ENCODE measurements at places on chromosomes 2 and 18.

- no peak for DNase-seq
Measured at GRCh38 chr18:67035026-67035425, 431.1 kb upstream of the CDH19 start.

GRCh38 chr18:70892381-70892780, 603.5 kb downstream of the SOCS6 start:
- DNase-seq, result no peak

GRCh38 chr2:36539631-36540030, 58.3 kb downstream of the FEZ2 start:
- DNase-seq, result no peak

DNA sequence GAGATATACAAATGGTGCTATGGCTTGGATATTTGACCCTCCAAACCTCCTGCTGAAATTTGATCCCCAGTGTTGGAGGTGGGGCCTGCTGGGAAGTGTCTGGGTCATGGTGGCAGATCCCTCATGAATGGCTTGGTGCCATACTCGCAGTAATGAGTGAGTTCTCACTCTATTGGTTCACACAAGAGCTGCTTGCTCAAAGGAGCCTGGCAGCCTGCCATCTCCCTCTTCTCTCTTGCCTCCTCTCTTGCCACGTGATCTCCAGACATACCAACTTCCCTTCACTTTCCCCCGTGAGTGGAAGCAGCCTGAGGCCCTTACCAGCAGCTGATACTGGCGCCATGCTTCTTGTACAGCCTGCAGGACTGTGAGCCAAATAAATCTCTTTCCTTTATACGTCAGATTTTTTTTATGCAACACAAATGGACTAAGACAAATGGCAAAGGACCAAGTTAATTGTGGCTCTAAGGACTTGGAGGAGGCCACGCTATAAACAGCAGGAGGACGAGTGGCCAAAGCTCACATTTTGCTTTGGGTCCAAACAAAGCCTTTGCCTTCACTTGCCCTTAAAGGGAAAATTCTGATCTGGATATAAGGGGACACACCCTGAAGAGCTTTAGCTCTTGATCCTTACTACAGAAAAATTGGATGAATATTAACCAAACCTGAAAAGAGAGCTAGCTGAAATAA, 214.7 kb downstream of the SS18 start:
- DNase-seq, result no peak

GRCh38 chr18:3384664-3385563, 65.1 kb upstream of the TGIF1 start:
- no peak for DNase-seq

DNA sequence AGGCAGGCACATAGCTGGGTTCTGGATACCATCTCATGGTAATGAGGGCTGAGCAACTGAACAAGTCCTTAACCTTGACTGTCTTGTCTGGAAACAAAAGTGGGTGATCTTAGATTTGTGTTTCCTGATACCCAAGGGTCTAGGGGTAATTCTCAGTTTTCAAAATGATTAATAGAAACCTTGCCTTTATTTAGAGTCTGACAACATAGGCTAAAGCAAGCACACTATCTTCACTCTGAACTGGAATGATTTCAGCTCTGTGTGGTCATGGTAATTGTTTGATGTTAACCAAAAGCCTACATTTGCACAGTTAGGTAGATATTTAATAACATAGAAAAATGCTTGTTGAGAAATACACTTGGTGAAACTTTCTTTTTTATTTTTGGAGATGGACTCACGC, 6.8 kb upstream of the LAMA3 start:
- DNase-seq, result no peak

DNA sequence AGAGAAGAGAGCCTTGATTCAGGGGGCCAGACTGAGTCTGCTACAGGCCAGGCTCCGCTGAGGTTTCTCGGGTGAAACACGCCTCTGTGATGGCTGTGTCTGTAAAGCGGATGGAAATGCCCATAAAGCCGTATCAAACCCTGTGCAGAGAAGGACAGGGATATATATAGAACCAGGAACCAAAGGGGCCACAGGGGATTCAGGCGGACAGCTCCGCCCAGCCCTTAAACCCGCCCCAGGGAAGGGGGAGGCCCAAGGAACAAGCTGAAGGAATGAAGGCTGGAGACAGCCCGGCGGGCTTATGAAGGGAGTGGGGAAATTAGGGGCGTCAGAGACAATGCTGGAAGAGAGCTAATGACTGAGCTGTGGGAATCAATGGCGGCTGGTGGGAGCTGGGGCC, 42.1 kb downstream of the NHEJ1 start:
- DNase-seq, result no peak

GRCh38 chr2:3636586-3637310, 21.3 kb upstream of the ALLC start:
- peak; percentile 45 for DNase-seq

- DNase-seq, result no peak
Measured at GRCh38 chr2:64865831-64866345, 123.3 kb upstream of the SLC1A4 start.

- DNase-seq, result no peak
Measured at GRCh38 chr2:79982445-79982844, 322.1 kb downstream of the LRRTM1 start.

- DNase-seq, result no peak
Measured at GRCh38 chr2:223270548-223270947, 218.6 kb downstream of the KCNE4 start.

- DNase-seq, result no peak
Measured at GRCh38 chr18:75438891-75439290, 11.4 kb upstream of the SMIM21 start.

DNA sequence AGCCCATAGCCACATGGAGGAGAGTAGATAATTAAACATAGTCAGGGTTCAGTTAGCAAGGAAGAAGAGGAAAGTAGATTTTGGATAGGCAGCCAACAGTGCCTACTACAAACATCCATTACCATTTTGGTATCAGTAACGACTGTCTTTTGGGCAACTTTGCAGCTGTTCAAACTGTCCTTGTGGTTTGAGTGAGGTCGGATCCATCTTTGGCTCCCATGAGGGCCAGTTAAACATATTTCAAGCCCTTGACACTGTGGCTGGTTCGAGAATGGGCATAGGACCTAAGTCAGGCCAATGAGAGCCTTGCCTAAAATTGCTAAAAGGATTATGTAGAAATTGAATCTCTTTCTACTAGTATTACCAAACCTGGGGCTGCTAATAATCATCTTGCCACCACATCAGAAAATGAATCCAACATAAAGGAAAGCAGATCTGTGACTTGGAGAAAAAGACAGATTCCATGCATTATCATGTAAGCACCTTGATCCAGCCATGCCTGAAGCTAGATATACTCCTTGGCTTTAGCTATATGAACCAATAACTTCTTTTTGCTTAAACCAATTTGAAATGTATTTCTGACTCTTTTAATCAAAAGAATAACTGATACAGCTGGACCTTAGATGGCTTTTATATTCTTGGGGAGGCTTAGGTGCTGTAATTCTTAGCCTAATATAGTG, 75.0 kb upstream of the STAM2 start:
- DNase-seq, result no peak

GRCh38 chr2:225419033-225419432, 19.5 kb downstream of the NYAP2 start:
- DNase-seq, result no peak

DNA sequence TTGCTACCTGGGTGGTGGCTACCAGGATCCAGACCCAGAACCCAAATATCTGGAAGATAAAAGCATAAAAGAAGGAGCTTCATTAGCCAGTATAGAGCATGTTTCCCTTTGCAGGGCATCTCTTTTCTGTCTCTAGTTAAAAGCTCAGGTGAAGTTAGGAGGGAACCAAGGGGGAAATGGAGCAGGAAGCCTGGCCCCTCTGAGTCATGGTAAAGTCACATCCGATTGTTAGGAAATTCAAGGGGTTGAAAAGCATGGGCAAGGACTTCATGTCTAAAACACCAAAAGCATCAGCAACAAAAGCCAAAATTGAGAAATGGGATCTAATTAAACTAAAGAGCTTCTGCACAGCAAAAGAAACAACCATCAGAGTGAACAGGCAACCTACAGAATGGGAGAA, 126.9 kb downstream of the RPIA start:
- DNase-seq, result no peak

GRCh38 chr18:64474773-64475172, 325.9 kb upstream of the LINC00305 start:
- DNase-seq, result no peak

DNA sequence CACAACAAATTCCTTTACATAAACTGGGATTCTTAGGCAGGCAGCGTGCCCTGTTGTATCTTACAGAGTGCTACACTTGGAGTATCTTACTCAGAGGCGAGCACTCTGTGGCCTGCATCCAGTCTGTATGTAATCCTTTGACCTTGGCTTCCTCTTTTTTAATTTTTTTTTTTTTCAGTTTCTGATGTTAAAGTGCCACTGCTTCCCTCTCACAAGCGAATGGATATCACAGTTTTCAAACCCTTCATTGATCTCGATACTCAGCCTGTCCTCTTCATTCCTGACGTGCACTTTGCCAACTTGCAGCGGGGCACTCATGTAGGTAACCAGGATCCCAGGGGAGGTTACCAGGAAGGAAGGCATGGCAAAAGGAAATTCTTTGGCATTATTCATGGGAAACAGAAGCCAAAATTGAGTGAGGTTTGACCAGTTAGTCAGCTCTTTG, 40.4 kb downstream of the GRHL1 start:
- no peak for DNase-seq

- DNase-seq, result no peak
Measured at GRCh38 chr2:133654949-133655348, 86.7 kb upstream of the NCKAP5 start.

DNA sequence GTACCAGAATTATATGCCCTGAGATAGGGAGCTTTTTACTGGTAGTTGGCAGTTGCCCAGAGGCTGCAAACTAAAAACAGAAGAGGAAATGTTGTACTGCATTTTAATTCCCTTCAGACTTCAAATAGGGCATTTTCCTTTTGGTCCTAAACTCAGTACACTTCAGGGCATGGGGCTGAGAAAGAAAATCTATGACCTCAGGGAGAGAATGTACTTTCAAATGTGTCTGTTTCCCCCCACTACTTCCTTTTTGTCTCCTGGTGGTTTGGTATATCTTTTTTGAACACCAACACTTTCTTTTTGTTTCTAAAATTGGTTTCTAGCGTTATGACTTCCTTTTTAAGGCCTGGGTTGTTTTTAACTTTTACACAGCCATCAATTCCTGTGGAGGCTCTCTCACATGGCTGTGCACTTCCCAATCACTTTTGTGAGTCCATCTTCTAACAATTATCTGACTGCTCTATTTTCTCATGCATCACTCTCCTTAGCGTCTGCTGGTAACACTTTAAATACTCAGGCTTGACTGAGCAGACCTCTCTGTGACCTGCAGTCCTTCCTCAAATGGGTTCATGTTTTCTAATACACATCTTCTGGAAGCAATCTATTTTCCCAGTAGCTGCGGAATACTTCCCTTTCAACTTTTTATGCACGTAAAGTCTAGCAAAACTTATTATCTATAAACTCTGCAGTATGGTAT, 596.0 kb downstream of the LRP1B start:
- no peak for DNase-seq

DNA sequence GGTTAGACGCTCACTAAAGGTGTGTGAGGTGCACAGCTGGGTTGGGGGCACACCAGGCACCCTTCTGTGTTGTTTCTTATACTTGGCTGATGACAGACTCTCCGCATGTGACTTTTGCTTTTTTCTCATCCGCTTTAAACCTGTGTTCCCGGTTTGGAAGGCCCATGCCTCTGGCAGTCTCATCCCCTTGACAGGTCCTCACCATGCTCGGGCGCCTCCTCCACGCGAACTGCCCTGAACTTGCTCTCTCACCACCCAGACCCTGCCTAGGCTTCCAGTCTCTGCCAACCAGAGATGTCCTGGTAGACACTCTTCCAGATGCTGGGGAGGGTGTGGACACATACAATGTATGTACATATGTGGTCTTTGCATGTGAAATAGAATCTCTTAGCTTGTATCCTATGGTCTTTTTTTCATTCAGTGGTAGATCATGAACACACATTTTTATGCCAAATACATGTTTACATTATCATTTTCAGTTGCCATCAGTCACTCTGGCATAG, 79.8 kb downstream of the LIMS1 start:
- DNase-seq, result no peak

DNA sequence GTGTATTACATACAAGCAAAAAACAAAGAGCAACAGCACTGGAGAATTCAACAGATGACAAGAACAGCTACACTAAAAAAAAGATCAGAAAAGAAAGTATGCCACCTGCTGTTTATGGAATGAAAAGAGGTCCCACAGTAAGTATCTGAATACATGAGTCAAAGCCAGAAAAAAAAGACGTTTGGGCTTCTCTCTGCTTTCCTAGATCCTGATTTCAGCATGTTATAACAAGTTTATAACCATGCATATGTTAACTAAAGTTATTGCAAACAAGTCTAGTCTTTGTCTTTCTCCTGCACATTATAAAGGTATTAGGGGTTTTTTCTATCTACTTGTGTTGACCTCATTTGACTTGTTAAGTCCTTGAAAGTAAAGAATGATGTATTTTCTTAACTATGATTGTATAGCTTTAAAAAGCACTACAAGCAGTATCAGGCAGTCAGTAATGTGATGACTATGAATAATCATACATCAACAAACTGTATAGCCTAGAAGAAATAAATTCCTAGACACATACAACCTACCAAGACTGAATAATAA, 108.5 kb upstream of the COL5A2 start:
- DNase-seq, result no peak

DNA sequence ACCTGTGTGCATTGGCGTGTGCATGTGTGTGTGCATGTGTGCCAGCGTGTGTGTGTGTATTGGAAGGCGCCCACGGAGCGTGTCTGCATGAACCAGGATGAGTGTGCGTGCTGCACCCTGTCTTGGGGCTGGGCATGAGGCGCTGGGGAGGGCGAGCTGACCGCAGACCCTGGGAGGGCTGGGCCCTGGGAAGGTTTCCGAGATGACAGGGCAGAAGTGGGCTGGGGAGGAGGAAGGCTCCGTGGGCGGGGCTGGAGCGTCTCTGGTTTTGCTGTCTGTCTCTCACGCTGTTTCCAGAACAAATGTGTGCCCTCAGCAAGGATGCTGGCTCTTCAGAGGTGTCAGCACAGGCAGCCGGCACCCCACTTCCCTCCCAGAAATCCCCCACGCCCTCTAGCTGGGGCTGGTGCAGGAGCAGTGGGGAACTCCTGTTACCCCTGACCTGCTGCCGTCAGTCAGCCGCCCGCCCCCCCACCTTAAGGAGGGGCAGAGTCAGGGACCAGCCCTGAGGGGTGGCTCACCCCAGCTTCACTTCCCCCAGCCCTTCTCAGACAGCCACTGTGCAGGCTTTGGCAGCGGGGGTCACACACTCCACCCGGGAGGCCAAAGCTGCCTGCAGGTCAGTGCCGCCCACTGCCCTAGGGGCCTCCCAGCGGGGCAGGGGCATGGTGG, at the start of gene GPR35:
Gene GPR35 (plus strand): TSS at position 531 of the 672 bp plus-strand sequence. CDS start 4,473 bp downstream, outside the sequence.
- DNase-seq, result no peak

- no peak for DNase-seq
Measured at GRCh38 chr2:203660465-203660864, 46.0 kb upstream of the CD28 start.

GRCh38 chr18:23114911-23115310, 20.4 kb upstream of the CABLES1 start:
- no peak for DNase-seq

- no peak for DNase-seq
Measured at GRCh38 chr2:43538034-43538670, 57.7 kb downstream of the THADA start.

- no peak for DNase-seq
Measured at GRCh38 chr2:71423817-71424420, 29.4 kb upstream of the DYSF start.

GRCh38 chr2:119483395-119483753, 40.9 kb downstream of the SCTR start:
- DNase-seq, result no peak
